BJ (cell line): ENCODE measurements at places on chromosomes 1 and 21. TPM values are rescaled to one million over a fixed set of nuclear protein-coding genes. Genes with fewer than 3 reads are reported as not detected.

- peak; percentile 44 for DNase-seq
These were observed 98.2 kb downstream of the EPHB2 start for GRCh38 chr1:22808676-22809483.

- no peak for DNase-seq
These were observed 96.5 kb upstream of the WNT4 start for GRCh38 chr1:22239378-22239777.

GRCh38 chr1:77068013-77068412 is 151.2 kb downstream of the PIGK start:
- no peak for DNase-seq

DNA sequence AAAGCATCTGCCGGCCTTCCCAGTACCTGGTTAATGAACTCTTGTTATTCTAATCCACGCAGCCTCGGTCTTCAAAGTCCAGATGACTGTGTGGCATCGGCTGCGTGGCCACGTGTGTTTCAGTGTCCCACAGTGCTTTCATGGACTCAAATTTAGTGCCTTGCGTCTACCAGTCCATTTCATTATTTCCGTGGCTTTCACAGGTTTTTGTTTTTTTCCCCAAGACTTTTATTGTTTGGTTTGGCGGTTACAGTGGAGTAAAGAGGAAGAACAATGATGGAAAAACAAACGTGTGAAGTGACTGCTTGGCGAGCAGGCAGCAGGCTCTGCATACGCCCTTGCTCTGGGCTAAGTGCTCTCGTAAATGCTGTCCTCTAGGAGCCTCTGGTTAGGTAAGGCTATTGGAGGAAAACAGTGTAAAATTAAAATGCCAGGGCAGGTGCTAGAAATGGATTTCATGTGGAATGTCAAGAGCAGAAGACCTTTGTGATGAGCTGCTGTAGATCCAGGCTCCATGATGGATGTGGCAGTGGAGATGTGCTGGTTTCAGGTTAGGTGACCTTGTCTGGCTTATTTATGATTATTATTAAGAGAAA is 536.3 kb downstream of the KIF26B start:
- no peak for DNase-seq

GRCh38 chr1:180234369-180235076 is 4.5 kb downstream of the LHX4 start:
- DNase-seq: no peak

GRCh38 chr1:10776190-10776905 is 20.1 kb downstream of the CASZ1 start:
- DNase-seq: no peak

GRCh38 chr1:30950700-30951099 is 42.1 kb upstream of the SDC3 start:
- no peak for DNase-seq

- no peak for DNase-seq
These were observed 25.5 kb downstream of the RGS7 start for GRCh38 chr1:241331328-241332036.

DNA sequence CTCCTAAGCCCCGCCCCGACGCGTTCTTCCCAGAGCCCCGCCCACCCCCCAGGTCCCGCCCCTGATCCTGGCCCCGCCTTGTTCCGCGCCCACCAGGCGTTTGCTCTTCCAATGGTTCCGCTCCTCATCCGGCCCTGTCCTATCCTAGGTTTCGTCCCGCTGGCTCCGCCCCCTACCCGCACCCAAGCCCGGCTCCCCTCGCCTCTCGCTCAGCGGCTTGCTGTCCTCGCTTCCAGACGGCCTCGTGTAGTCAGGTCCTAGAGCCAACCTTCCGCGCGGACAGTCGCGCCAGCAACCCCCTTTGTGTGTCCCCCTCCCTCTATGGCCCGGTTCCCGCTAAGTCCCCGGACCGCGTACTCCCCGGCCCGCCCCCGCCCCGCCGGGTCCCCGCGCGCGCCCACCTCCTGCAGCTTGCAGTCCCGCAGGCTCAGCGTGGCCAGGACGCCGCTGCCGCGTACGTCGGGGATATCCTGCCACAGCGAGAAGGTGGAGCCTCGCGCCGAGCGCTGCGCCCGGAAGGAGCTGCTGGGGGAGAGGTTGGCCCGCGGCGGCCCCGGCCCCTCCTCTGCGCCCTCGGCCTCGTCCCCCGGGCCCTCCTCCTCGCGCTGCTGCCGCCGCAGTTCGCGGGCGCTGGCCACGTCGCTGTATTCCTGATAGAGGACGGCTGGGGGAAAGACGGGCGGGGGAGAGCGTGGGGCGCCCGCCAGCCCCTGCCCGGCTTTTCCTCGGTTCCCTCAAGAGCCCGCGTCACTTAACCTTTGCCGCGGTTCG is 5.7 kb downstream of the ARHGEF19 start:
- peak; percentile 93 for DNase-seq

DNA sequence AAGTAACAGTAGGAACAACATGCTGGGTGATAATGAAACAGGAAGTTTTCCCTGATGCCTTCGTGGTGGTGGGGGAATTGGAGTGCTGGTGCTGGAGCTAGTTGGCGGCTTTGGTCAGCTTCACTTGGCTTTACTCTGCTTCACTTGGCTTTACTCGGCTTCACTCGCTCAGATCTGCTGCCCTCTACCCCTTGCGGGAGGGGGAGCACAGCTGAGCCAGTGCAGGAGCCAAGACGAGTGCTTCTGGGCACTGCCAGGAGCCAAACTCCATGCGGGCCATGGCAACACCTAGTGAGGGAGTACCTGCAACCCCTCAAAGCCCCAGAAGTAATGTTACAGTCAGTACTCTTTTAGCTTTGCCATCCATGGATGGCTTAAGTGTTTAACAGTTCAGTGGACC is 10.6 kb upstream of the PRKACB start:
- no peak for DNase-seq

- peak; percentile 36 for DNase-seq
These were observed 7.9 kb downstream of the TIAM1 start for GRCh38 chr21:31335957-31336738.

DNA sequence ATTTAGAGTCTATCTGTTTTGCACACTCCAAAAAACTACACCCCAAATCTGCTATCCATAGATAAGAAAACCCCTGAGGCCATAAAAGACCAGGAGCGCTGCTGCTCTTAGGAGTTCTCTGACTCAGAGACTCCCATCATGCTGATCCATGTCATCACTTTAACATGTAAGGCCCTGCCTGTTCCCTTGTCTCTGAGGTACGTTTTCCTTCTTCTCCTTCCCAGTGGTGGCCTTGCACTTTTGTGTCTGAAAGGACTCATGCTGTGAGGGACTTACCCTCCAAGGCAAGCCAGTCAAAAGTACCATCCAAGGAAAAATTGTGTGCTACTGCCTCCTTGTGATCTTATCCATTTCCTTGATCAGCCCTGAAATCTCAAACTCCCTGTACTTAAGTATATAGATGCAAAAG is 427.4 kb upstream of the NCAM2 start:
- no peak for DNase-seq

GRCh38 chr1:213176341-213176740 is 125.3 kb downstream of the RPS6KC1 start:
- no peak for DNase-seq

DNA sequence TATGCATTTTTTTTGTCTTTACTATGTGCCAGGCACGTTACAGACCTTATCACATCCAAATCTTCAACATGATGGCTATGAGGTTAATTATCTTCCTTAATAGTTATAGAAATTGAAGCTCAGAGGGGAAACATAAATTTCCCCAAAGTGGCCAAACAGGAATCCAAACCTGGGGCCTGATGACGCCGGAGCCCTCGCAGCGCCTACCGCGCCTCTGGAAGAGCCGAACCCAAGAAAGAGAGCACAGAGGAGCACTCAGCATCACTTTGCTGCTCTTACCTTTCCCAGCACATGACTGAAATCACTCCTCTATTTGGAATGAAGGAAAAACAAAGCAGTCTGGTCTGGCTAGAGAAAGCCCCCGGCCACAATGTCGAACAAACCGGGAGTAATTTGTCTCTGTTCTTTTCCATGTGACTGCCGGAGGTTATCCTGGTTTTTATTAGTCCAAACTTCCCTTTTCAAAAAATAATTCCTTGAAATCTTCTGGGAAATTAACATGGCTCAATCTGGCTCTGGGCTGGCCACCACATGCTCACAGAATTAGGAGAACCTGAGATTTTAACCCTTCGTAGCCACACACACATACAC is 195.5 kb downstream of the ADSS2 start:
- no peak for DNase-seq

DNA sequence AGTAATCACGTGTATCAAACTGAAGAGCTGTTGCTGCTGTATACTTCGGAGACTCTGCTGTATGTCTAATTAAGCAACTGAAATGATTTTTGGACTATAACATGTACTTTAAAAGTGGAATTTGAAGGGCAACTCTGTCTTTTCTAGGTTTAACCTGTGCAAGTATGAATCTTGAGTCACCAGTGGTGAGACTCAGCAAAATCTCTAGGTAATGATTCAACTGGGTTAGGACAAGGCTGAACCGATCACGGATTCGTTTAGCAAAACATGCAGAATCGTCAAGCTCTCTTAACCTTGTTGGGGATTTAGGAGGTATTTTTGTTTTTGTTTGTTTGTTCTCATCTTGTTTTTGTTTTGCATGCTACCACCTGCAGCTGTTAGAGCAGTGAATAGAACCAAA is 149.6 kb downstream of the CYYR1 start:
- no peak for DNase-seq

DNA sequence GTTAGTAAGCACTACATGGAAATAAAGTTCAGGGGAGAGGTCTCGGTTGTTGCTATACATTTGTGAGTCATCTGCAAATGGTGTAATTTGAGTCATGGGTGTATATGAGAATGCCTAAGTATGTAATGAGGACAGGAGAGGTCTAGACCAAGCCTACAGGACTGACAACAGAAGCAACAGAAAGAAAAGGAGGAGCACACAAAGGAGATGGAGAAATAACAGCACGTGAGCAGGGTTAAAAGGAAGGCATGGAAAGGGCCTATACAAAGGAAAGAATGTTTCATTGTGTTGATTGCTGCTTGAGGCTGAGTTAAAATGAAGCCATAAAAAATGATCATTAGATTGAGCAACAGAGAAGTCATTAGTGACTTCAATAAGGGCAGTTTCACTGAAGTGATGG is 28.0 kb upstream of the PRKAA2 start:
- DNase-seq: no peak

- no peak for DNase-seq
These were observed 190.3 kb downstream of the VPS13D start for GRCh38 chr1:12420171-12420570.

GRCh38 chr1:61083013-61083806 is 849 bp downstream of the NFIA start:
- DNase-seq: no peak

DNA sequence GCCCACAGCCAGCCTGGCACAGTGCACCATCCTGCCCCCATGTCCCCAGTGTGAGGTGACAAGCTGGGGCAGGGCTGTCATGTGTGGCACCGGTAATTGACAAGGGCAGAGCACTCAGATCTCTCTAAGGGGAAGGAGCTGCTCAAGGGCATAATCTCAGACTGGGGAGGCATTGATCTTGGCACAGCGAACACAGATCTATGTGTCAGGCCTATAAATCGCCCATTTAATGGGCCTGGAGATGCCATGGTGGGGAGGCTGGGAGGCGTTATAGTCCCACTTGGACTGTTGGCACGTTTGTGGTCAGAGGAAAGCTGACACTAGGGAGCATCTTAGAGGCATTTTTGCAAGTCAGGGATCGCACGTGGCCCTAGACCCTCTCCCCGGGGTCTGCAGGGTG is 594.1 kb downstream of the PTPRU start:
- no peak for DNase-seq

DNA sequence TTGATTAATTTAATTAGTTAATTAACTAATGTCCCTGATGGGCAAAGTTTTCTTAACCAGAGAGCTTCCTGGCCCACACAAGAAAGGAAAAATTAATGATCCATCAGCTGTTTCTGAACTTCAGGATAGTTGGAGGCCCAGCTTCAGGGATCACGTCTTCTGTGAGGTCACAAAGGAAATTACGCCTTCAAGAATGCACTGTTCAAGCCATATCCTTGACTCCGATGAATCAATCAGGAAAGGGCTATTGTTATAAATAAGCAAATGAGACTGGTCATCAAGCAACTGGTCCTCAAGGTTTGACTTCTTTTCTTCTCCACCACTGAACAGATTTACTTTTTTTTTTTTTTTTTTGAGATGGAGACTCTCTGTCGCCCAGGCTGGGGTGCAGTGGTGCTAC is 40.6 kb downstream of the TCP10L start:
- DNase-seq: no peak

GRCh38 chr1:114833421-114833820 is 21.2 kb upstream of the SYCP1 start:
- DNase-seq: no peak

DNA sequence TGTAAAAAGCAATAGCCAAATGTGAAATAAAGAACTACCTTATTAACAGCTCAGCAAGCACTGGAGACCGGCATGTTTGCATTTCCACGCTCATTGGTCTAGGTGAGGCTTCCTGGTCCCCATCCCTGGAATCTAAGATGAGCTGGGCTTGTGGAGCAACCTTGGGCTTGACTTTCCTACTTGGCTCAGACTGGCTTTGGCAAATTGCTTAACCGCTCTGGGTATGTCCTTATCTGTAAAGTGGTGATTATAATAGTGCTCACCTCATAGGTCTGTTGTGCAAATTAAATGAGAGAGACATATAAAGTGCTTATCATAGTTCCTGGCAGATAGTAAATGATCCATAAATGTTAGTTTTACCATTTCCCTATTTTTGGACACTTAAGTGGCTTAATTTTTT is 49.4 kb upstream of the CACNA1E start:
- no peak for DNase-seq

GRCh38 chr1:84802567-84803232 is 90.3 kb downstream of the LPAR3 start:
- DNase-seq: no peak

The CD55 gene
- 31.0 and 51.0 TPM in 2 replicates for polyA plus RNA-seq

The RIMKLA gene
- polyA plus RNA-seq: 0.01 and 0.02 TPM in 2 replicates

The OR2T29 gene
- polyA plus RNA-seq: not detected in 2 replicates

The OR10Z1 gene
- polyA plus RNA-seq: not detected in 2 replicates

The NBPF10 gene
- 0.77 and 1.0 TPM in 2 replicates for polyA plus RNA-seq

The PODN gene
- polyA plus RNA-seq: 54.5 and 107 TPM in 2 replicates

The NIBAN1 gene
- polyA plus RNA-seq: 28.2 and 39.4 TPM in 2 replicates

The AGT gene
- polyA plus RNA-seq: 2.1 and 4.1 TPM in 2 replicates

The NPHS2 gene
- not detected in 2 replicates for polyA plus RNA-seq

The CACNA1S gene
- polyA plus RNA-seq: not detected in 2 replicates
